Spleen (tissue), 13 donors: ENCODE measurements at places on chromosomes 4 and X.
A peak's percentile ranks its signal among the peaks of the same experiment; 100 is the strongest.

DNA sequence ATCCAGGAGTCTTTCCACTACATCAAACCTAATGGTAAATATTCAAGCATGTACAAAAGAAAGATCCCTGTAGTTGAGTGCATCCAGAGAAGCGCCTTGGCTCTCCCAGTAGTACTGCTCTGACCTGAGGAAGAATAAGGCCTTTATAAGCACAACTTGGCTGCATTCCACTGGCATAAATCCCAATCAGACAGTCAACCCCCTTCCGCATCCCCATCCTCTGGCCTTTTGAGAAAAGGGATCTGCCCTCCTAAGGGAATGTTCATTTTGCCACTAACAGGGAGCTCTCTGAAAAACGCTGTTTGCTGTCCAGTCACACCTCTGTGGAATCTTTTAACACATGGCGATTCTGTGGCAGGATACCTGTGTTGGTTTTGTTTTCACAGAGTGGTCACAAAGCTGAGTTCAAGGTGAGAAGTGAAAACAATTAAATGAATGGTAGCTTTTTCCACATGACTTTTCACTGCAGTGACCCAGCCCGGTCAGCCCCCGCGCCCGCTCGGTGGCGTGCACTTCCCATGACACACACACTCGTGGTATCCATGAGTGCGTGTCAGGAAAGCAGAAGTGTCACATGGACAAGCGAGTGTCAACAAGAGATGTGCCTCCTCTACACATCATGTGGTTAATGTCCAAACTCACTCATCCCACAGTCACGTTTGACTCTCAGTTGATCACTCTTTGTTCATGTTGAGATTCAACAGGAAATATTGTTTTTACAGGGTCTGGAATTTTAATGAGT, 112.2 kb upstream of the ENPP6 start:
- no peak overlapping the region for H3K4me3 ChIP-seq
- H3K27ac ChIP-seq, result no peak overlapping the region
- peak; percentile 88 for DNase-seq
- H3K4me1 ChIP-seq, result peaks cover 61% of the 10 kb centered on the region
- H3K27me3 ChIP-seq, result no peaks in the 10 kb centered on the region
- H3K36me3 ChIP-seq, result no peaks in the 10 kb centered on the region

DNA sequence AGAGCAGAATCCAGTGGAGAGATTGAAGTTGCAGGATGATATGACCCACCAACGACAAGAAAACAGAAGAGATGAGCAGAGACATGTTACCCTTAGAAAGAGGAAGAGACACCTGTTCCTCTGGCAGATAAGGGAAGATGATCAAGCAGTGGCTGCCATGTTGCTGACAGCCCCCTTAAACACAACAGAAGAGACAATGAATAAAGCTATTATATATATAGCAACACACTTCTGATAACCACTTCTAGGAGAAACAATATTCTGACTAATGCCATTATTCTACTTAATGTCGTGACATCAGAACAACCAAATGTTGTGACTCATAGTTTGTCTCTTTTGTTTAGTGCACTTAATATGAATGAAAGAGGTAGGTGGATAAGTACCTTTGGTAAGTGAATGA, 44.9 kb downstream of the SH3RF1 start:
- no peaks in the 10 kb centered on the region for H3K36me3 ChIP-seq
- no peak overlapping the region for H3K27ac ChIP-seq
- no peaks in the 10 kb centered on the region for H3K27me3 ChIP-seq
- DNase-seq, result no peak
- H3K4me1 ChIP-seq, result peaks cover 8% of the 10 kb centered on the region
- H3K4me3 ChIP-seq, result no peak overlapping the region

DNA sequence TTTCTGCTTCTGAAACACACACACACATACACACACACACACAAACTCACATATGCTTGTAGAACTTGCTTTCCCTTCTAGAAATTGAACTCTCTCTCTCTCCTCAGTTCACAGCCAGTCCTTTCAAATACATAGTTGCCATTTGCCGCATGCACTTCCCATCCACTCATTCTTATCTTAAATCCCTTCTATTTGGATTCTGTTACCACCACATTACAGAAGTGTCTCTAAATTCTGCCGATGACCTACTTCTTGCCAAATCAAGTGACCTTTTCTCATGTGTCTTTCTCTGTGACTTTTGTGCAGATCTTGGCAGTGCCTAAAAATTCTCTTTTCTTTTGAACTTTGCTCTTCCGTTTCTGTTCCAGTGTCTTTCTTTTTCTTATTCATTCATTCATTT, 7.5 kb upstream of the MYOZ2 start:
- no peaks in the 10 kb centered on the region for H3K27me3 ChIP-seq
- no peak overlapping the region for H3K27ac ChIP-seq
- H3K36me3 ChIP-seq, result no peaks in the 10 kb centered on the region

GRCh38 chr4:1401409-1402020, 4.7 kb downstream of the NKX1-1 start:
- H3K27ac ChIP-seq, result no peak overlapping the region
- H3K36me3 ChIP-seq, result no peaks in the 10 kb centered on the region
- peak; percentile 59 for DNase-seq
- H3K4me1 ChIP-seq, result peaks cover 50% of the 10 kb centered on the region
- peaks cover 8% of the 10 kb centered on the region for H3K27me3 ChIP-seq

DNA sequence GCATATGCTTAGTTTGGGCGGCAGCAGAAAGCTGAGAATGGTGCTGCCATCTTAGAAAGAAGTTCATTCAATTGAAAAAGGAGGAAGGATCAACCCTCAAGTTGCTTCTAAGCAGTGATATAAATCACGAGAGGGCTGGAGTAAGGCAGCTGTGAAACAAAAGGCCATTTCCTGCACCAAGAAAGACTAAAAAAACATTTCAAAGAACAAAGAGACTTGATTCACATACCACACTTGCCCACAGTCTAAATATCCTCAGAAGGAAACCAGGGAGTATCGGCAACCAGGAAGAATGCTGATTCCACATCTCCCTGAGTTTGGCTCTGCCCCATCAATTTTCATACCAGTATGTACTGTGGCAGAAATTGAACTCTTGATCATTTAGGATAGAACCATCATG, 240.1 kb downstream of the OPHN1 start:
- H3K27ac ChIP-seq, result no peak overlapping the region
- H3K4me3 ChIP-seq, result no peak overlapping the region
- H3K4me1 ChIP-seq, result no peaks in the 10 kb centered on the region
- no peaks in the 10 kb centered on the region for H3K36me3 ChIP-seq

DNA sequence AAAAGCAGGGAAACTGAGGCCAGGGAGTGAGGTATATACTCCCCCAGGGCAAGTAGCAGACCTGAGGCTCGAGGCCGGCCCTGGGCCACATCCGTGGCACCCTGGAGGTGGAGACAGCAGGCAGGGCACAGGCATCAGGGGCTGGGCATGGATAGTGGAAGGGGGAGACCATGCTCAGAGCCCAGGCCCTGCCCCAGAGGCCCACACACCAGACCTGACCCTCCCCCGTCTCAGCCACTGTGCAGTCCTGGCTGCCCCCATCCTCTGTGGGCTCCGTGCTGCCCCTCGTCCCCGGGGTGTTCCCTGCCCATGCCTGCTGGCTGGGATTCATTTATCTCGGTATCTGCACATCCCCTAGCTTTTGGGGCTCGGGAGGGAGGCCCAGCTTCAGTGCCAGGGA, 103.1 kb upstream of the NKX1-1 start:
- peaks cover 91% of the 10 kb centered on the region for H3K27me3 ChIP-seq
- H3K4me1 ChIP-seq, result no peaks in the 10 kb centered on the region
- no peak overlapping the region for H3K27ac ChIP-seq

DNA sequence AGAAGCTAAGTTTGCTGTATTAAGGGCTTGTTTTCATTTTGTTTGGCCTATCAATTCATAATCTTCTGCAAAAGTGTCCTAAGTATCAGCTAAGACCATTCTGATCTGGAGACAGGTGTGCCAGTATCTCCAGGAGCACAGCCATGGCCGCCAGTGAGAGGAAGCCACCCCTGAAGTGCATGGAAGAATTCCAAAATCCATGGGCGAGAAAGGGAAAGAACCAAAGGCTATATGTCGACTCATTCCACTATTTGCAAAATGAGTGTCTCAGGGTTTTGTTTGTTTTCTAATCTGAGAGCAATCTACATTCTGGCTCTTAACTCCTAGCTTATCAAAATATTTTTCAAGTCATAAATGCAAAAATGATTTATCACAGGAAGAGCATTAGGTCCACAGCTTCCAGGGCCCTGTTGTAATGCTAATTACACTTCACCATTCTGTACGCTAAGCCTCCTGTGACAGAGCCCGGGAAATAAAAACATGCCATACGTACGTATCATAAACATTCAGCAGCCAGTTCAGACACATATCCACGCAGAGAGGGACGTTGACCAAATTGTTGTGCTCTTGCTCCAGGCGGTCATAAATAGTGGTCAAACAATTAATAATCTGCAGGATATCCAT, 137.3 kb upstream of the FTHL17 start:
- H3K27me3 ChIP-seq, result no peaks in the 10 kb centered on the region
- DNase-seq, result no peak
- H3K36me3 ChIP-seq, result no peaks in the 10 kb centered on the region
- no peak overlapping the region for H3K4me3 ChIP-seq
- H3K4me1 ChIP-seq, result no peaks in the 10 kb centered on the region

GRCh38 chr4:44150091-44150576, 298.5 kb downstream of the KCTD8 start:
- no peak for DNase-seq
- no peak overlapping the region for H3K4me3 ChIP-seq
- no peaks in the 10 kb centered on the region for H3K36me3 ChIP-seq

DNA sequence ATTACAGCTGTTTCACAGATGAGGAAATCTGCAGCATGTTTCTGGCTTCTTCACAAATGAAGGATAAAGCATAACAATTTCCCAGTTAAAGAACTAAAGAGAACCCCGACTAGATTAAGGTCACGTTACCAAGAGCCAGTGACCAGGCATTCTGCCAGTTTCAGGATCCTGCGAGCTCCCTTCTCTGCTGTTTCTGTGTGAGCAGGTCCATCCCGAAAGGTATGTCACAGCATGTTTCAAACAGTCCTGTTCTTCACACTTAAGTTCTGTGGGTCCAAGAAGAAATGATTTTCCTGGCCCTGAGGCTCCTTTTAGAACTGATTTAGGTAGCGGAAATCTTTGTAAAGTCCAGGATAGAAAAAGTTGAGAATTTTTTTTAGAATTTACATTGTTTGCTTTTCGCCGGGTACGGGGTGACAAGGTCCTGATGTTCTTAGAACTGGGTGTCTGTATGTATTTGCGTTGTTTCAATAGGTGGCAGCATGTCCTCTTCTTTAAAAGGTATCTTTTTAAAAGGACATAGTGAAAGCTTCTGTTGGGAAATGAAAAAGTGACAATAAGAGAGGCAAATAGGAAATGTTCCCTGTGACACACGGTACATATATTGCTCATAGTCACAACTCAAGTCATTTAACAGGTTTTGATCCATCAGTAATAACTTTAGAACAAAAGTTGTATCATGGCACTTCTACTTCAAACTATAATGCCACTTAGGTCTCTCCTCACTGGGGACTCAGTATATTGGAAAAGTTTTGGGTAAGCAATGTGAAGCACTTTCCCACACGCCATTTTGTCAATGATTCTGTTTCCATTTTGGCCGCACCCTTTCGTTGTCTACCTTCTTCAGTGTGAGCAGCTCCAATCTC, 18.4 kb downstream of the IL21 start:
- H3K27me3 ChIP-seq, result no peaks in the 10 kb centered on the region
- no peaks in the 10 kb centered on the region for H3K4me1 ChIP-seq
- no peaks in the 10 kb centered on the region for H3K36me3 ChIP-seq
- H3K4me3 ChIP-seq, result no peak overlapping the region

DNA sequence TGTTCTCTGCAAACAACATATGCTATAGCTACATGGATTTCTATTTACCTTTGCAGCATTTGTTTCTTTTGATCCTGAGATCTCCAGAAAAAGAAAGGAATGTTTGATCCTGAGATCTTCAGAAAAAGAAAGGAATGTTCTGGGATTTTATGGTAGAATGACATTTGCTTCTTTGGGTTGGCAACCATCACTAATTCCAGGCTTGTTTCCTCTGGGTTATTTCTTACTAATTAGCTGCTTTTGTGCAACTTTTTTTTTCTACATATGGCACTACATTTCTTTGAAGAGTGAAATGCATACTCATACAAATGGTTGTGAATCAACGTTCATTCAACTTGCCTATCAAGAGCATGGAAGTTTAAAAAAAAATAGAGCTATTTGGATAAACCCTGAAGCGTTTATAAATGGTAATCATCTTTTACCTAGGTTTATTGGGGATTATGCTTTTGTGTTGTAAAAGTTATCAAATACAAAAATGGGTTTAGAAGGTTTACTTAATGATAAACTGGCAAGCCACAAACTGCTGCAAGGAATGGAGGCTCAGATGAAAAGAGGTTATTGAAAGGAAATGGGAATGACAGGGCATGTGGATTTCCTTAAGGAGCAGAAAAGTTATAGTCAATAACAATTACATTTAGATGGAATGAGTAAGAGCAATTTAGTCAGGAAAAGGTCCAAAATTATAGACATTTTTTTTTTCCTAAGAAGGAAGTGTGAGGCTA, 95.6 kb upstream of the PCDH18 start:
- no peaks in the 10 kb centered on the region for H3K36me3 ChIP-seq
- no peak for DNase-seq
- H3K27me3 ChIP-seq, result no peaks in the 10 kb centered on the region
- H3K27ac ChIP-seq, result no peak overlapping the region

DNA sequence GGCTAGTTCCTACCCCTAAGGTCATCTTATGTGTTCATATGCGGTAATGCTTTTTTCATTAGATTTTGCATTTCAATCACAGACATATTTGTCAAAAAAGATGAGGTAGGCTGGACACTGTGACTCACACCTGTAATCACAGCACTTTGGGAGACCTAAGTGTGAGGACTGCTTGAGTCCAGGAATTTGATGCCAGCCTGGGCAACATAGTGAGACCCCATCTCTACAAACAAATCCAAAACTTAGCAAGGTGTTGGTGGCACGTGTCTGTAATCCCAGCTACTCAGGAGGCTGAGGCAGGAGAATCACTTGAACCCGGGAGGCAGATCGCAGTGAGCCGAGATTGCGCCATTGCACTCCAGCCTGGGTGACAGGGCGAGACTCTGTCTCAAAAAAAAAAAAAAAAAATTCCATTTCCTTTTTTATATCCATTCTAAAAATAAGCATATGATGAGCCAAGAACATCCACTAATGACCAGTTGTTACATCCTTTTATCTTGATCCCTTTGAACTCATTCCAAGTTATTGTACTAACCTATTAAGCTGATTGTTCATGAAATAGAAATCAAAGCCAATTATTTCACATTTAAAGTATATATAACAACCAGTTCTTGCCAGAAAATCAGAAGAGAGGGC, 23.4 kb downstream of the PGAM4 start:
- no peak for DNase-seq
- no peaks in the 10 kb centered on the region for H3K36me3 ChIP-seq
- H3K27me3 ChIP-seq, result no peaks in the 10 kb centered on the region
- no peak overlapping the region for H3K4me3 ChIP-seq
- no peak overlapping the region for H3K27ac ChIP-seq

GRCh38 chrX:9693307-9694001, 72.2 kb downstream of the GPR143 start:
- no peak overlapping the region for H3K4me3 ChIP-seq
- no peaks in the 10 kb centered on the region for H3K36me3 ChIP-seq
- H3K27me3 ChIP-seq, result no peaks in the 10 kb centered on the region
- peak; percentile 30 for DNase-seq

GRCh38 chrX:71302461-71303213, 1.1 kb downstream of the ITGB1BP2 start:
- H3K4me1 ChIP-seq, result peaks cover 8% of the 10 kb centered on the region
- H3K27ac ChIP-seq, result peak overlapping the region; percentile 25
- no peak for DNase-seq
- H3K36me3 ChIP-seq, result peaks cover 37% of the 10 kb centered on the region
- no peak overlapping the region for H3K4me3 ChIP-seq
- H3K27me3 ChIP-seq, result no peaks in the 10 kb centered on the region

- no peaks in the 10 kb centered on the region for H3K27me3 ChIP-seq
- H3K4me1 ChIP-seq, result no peaks in the 10 kb centered on the region
- H3K36me3 ChIP-seq, result peaks cover 2% of the 10 kb centered on the region
- H3K27ac ChIP-seq, result no peak overlapping the region
- peak; percentile 43 for DNase-seq
Observed at GRCh38 chrX:68717196-68717595, 69.7 kb downstream of the STARD8 start.
